ENCODE measurements at places on chromosomes 5 and 9.

DNA sequence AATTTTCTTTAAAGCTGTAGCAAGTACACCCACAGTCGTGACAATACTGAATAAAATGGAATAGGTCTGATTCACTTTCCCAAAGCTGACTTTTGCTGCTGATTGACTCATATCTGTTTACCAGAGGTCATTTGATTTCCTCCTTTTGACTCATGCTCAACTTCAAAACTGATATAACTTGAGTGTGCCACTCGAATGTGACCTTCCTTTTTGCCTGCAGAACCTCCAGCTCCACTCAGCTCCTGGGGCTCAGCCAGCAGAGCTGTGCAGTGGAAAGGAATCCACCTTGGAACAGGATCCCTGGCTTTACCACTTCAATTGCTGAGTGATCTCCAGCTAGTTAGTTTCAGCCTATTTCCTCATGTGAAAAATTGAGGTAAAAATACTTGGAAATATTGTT lies 84.1 kb downstream of the FEM1C start:
- no peak for DNase-seq

DNA sequence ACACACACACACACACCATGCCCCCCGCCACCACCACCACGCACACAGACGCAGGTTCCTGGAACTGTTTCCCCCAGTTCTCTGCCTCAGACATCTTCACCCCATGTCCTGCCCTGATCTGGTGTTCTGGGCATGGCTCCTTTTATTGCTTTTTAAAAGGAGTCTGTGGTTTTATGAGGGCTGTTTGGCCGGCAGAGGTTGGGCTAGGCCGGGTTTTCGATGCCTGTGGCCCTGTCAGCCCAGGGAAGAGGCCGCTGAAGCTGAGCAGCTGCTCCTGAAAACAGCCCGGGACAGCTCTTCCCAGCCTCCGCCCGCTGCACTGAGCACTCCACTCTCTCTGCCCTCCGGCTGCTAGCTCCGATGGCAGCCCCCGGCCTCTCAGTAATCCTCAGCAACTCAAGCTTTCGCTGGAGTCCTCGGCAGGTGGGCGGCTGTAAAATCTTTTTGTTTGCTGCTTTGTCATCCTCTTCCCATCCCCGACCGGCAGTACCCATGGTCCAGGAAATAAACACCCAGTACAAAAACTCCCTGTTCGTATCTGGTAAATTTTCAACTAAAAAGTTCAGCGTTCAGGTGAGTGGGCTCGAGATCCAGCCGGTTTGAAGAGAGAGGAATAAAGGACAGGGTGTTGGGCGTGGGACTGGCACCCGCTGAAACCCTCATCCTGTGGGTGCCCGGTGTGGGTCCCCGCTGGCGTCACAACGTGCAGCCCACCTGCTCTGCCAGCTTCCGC lies 103.0 kb upstream of the ERCC6L2 start:
- no peak for DNase-seq

DNA sequence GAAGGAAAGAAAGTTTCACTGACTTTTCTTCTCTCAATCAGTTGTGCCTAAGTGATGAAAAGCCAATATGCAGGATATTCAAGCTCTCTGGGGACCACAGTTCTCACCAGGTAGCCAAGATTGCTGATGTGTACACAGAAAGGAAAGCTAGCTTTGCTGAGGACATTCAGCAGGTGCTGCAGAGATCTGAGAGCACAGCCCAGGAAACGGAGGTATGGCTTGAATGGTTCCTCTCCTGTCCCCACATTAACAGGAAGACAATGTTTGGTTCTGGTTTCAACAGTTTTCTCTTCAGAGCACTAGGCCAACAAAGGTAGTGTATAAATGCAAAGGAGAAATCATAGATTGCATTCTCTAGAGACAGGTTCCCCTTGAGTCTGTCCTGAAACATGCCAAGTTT lies 69.6 kb downstream of the PTPDC1 start:
- no peak for DNase-seq

- DNase-seq, result no peak
Observed at GRCh38 chr9:132241483-132241839, 79.6 kb downstream of the NTNG2 start.

GRCh38 chr9:130779153-130779855 lies 55.8 kb upstream of the ABL1 start:
- no peak for DNase-seq

GRCh38 chr5:180333661-180334060 lies 19.5 kb downstream of the GFPT2 start:
- no peak for DNase-seq

DNA sequence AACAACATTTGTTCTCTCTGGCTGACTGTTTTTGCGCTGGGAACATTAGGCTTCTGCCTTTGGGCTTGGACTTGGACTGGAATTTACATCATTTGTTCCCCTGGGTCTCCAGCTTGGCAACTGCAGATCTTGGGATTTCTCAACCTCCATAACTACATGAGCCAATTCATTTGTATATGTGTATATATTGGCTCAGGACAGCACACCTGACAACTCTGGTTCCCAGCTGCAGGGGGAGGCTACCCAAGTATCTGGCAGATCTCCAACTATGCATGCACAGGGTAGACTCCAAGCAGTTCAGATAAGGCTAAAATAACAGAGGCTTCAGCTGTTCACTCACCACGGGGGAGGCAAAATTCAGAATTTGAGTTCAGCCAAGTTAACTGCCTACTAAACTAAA lies 31.6 kb upstream of the F2RL1 start:
- DNase-seq, result no peak

GRCh38 chr5:6542421-6543345 lies 90.2 kb downstream of the NSUN2 start:
- no peak for DNase-seq

- DNase-seq, result no peak
Observed at GRCh38 chr5:44659334-44659733, 149.4 kb upstream of the MRPS30 start.

- no peak for DNase-seq
Observed at GRCh38 chr9:5466766-5467165, 16.4 kb downstream of the CD274 start.

GRCh38 chr9:135015096-135015495 lies 72.4 kb upstream of the OLFM1 start:
- DNase-seq, result no peak

DNA sequence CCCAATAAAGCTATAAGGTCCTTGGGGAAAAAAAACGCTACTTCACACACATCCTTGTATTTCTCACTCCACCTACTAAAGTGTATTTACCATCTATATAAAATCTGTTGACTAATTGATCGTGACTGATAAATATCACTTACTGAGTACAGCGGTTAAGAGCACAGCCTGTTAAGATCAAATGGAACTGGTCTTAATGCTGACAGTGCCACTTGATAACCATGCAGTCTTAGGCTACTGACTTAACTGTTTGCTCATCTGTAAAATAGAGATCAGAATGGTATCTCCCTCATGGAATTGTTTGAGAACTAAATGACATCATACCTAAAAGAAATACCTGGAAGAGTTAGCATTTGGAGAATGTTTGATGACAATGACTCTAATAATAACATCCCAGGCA lies 67.5 kb downstream of the ZFAND5 start:
- no peak for DNase-seq

GRCh38 chr5:80885396-80886000 lies 74.7 kb upstream of the RASGRF2 start:
- no peak for DNase-seq

GRCh38 chr5:74866596-74867162 lies 492 bp upstream of the FAM169A start:
- DNase-seq, result no peak

DNA sequence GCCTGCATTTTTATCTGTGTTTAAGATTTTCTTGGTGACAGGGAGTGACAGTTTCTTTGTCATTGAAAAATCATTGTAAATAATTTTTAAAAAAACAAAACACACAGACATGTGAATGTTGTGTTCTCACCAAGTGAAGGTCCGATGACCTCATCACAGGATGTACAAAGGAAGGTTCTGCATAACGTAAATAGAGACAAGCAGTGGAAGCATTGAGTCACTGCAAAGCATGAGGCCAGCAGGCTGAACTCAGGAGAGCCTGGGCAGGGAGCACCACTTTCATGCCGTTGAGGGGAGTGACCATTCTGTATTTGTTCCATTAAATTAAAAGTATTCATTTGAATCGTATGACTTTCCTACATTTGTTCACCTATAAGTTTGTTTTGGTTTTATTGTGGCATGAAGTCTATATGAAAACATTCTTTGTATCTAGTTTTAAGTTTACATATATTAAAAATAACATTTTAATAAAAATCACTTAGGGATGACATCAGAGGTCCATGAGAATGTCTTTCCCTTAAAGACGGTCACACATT lies 70.4 kb upstream of the TLE1 start:
- no peak for DNase-seq

DNA sequence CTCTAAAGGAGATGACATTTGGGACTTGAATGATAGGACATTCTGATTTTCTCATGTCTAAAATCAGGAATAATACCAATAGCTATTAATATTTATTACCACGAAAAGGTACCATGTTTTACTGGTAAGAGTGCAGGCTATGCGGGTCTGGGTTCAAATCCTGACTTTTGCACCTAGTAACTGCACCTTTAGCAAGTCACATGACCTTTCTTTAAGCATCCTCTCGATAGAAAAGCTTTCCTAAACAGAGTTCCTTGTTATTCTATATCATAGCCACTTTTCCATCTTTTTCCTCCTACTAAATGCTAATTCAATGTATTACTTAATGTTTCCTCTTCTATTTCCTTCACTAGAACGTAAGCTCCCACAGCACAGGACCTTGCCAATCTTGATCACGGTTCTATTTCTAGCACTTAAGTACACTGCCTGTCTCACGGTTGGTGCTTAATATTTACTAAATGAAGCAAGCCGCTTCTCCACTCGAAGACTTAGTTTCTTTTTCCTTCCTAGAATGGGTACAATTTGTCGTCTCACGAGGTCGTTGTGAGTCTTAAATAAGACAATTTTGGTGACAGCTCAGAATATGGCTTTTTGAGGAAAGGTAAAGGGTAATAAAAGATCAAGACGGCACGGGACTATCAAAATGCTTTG lies 816 bp downstream of the RBM18 start:
- no peak for DNase-seq

Measured in pons (tissue), 1 donor.